ENCODE measurements at places on chromosomes 12 and 14.

DNA sequence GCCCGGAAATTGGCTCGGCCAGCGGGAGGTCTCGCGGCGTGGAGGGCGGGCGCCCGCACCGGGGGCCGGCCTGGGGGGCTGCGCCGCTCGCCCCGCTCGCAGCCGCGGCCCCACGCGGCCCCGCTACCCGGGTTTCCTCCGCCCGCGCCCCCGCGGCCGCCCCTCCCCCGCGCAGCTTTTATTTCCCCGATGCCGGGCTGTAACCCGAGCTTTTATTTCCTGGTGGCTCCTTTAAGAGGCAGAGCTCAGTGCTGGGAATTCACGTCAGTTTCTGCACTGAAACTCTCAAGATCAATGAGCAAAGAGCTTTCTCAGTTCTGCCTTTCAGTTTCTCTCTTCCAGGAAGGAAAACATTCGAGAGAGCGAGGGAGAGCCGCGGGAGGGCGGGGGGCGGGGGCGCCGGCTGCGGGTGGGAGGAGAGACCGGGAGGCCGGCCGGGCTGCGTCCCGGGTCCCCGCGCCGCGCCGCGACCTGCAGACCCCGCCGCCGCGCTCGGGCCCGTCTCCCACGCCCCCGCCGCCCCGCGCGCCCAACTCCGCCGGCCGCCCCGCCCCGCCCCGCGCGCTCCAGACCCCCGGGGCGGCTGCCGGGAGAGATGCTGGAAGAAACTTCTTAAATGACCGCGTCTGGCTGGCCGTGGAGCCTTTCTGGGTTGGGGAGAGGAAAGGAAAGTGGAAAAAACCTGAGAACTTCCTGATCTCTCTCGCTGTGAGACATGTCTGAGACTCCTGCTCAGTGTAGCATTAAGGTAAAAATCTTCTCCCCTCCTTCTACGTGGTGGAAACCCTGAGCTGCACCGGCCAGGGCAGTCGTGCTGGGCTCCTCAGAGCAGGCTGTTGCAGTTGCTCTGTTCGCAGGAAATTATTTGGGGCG, at the start of gene ETV6:
TSS of gene ETV6 (plus strand) at position 262 of the 873 bp plus-strand sequence. CDS start at position 716, 454 bp downstream.
- peak; percentile 81 for DNase-seq

GRCh38 chr12:94267921-94268471, 119.6 kb downstream of the PLXNC1 start:
- DNase-seq: no peak

- DNase-seq: peak; percentile 61
These were observed 6.0 kb downstream of the GAPDH start for GRCh38 chr12:6540181-6540877.

DNA sequence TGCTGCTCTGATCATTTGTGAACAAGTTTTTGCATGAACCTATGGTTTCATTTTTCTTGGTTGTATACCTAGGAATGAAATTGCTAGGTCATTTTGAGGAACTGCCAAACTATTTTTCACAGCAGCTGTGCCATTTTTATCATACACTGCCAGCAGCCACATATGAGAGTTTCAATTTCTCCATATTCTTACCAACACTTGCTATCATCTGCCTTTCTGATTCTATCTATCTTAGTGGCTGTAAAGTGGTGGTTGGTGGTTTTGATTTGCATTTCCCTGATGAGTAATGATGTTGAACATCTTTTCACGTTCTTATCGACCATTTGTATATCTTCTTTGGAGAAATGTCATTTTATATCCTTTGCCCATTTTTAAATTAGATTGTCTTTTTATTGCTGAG, 146.1 kb downstream of the C12orf75 start:
- no peak for DNase-seq

- DNase-seq: peak; percentile 88
These were observed 2.0 kb upstream of the GAPDH start for GRCh38 chr12:6532051-6532926.

GRCh38 chr14:101064121-101064661, 160.7 kb upstream of the RTL1 start:
- no peak for DNase-seq

GRCh38 chr12:66103016-66103913, 27.3 kb downstream of the LLPH start:
- no peak for DNase-seq

- no peak for DNase-seq
These were observed 28.7 kb upstream of the SOS2 start for GRCh38 chr14:50260072-50260471.

- no peak for DNase-seq
These were observed 94.7 kb upstream of the SLC38A4 start for GRCh38 chr12:46920499-46920898.

- no peak for DNase-seq
These were observed 731.9 kb downstream of the NRXN3 start for GRCh38 chr14:78902010-78902623.

GRCh38 chr14:90791486-90791885, 24.7 kb downstream of the TTC7B start:
- no peak for DNase-seq

- DNase-seq: no peak
These were observed 4.9 kb upstream of the DIABLO start for GRCh38 chr12:122230798-122231197.

- DNase-seq: peak; percentile 81
These were observed 44.4 kb upstream of the PNMA1 start for GRCh38 chr14:73758392-73759182.

DNA sequence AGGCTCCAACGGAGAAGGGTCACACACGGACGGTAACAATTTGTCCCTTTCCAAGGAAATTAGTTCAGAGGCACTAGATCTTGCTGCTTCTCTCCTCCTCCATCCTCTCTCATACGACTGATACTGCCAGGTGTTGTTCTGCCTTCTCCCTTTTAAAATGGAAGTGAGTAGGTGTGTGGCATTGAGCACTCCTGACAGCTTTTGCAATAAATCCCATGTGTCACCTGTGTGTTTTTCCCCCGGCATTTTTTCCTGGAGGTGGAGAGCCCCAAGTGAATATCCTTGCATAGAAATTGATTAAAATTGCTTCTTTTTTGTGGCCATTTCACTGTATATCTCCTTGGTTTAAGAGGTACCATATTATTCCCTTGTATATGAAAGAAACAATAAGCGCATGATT, 26.2 kb upstream of the AKAP5 start:
- DNase-seq: no peak

- DNase-seq: no peak
These were observed at the start of gene NTS for GRCh38 chr12:85874031-85874461. Gene NTS (plus strand): TSS chr12:85874295. CDS start chr12:85874404, 109 bp downstream.

DNA sequence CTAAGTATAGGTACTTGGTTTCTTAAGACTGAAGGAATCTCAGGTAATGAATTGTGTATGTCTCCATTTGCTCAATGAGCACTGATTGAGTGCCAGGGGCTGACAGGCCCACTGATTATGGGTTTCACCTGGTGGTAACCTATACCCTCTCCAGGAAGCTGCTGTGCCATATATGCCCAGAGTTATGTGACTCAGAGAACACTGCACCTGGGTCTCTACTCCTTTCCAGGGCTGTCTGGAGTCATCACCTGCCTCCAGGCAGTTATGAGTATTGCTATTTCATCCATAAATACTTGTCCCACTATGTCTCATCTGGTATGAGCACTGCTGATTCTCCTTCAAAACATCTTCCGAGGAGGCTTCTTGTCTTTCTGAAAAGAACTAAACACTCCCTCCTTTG, 692.9 kb downstream of the BCL11B start:
- no peak for DNase-seq

DNA sequence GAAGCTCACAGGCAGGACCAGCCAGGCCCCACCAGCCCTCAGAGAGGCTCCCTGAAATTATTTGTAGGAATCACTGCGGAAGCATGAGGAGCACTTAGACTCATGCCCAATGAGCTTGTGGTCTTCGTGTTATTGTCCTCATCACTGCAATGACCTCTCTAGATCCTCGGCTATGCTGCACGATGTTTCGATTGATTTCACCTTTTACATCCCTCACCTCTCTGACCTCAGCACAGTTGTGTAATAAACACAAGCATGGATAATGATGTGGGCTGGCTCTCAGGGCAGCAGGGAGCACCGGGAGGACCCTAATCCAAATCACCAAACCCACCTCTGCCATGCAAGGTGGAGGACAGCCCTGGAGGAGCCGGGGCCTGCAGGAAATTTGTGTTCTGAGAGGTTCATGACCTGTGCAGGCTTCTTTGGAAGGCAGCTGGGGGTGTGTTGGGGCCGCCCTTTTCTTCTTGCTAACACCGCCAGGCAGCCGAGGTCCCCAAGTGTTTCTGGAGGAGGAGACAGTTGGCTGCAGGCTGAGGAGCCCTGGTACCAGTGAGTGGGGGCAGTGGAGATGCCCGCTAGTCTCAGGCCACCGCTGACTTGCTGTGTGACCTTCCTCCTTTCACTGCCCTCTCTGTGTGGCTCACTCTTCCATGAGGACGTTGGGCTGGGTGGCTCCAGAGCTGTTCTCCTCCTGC, 29.5 kb upstream of the EML1 start:
- no peak for DNase-seq

GRCh38 chr14:100864206-100864605, 38.3 kb downstream of the MEG3 start:
- DNase-seq: no peak

DNA sequence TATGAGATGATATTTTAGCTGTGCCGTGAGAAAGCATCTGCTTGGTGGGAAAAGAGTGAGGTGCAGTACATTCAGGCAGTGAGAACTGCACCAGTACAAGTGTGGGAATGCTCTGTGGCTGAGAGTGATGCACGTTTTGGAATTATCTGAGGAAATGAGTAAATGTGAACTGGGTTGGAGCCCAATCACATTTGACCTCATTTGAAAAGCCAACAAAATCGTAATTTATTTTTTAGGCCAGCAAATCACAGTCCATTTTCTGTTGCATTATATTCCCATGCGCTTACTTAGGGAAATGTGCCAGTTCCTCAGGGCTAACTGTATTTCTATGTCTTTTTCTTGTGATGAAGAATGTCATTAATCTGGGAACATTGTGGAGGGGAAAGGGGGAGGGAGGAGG, 77.3 kb downstream of the SNAPC1 start:
- DNase-seq: no peak

DNA sequence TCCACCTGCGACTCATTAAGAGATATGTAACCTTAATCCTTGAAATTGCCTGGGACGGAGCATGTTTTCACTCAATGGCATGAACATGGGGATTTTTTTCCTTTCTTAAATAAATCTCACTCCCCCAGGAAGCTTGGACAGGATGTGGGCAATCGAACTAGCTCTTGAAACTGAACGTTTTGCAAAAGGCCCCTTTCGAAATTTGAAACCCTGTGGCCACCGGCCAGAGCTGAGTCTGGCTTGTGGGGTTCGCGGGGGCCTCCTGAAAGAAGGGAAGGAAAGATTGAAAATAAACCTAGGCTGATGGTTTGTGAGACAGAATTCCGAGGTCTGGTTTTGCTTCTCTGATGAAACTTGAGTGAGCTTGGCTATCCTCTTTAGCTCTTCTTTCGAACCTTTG, 101.4 kb upstream of the RTL1 start:
- no peak for DNase-seq

DNA sequence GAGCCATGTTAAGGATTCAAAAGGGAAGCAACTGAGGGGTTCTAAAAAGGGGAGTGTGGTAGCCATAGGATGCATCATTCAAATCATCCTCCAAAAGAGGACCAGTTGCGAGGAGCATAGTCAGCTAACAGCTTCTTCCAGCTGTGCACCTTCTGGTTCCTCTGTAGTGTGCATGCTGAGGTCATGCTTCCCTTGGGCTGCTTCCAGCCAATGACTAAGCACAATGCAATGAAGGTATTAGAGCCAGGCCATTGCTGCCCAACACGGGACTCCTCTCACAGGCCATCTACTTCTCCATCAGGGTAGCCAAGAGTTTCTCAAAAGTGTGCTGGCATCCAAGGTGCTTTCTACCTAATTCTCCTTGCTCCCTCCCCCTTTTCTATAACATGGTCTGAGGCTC, 69.2 kb upstream of the ARID2 start:
- DNase-seq: no peak

DNA sequence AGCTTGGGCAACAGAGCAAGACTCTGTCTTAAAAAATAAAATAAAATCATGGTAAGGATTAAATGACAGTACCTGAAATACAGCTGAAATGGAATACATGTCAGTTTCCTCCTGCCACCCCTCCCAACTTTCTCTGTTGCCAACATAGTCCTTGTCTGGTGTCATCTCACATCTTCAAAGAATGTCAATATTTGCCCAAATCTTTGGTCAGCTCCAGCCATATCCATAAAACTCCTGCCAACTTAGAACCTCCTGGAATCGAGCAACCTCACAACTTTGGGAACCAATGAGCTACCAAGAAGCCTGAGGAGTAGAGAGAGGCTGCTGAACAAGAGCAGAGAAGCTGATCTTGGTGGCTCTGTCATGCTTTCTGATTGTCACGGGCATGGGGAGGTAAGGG, 10.8 kb upstream of the LRRC10 start:
- DNase-seq: no peak

GRCh38 chr14:73788317-73788598, 63.4 kb upstream of the PTGR2 start:
- DNase-seq: no peak

DNA sequence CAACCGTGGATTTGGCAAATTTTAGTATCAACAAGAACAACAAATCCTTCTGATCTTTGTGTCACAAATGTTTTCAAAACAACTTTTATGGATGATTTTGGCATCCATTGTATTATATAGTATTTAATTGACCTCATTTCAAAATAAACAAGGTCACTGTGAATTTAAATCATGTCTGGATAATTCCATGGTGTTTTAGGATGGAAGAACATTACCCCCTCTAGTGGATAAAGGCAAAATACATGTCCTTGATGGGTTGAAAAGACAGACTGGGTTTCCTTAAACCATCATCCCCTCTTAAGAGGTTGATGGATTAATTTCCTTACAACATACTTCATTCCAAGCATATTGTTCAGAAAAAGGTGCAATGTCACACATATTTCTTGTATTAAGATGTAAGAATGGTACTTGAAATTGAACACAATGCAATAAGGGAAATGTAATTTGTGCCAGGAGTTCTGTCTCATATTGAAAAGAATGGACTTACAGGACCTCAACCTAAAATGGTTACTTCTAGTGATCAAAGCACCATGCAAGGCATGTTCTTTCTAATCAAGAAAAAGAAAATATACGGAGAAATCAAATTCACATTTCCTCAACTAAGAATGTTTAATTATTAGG, 352.0 kb downstream of the BCAT1 start:
- DNase-seq: no peak

DNA sequence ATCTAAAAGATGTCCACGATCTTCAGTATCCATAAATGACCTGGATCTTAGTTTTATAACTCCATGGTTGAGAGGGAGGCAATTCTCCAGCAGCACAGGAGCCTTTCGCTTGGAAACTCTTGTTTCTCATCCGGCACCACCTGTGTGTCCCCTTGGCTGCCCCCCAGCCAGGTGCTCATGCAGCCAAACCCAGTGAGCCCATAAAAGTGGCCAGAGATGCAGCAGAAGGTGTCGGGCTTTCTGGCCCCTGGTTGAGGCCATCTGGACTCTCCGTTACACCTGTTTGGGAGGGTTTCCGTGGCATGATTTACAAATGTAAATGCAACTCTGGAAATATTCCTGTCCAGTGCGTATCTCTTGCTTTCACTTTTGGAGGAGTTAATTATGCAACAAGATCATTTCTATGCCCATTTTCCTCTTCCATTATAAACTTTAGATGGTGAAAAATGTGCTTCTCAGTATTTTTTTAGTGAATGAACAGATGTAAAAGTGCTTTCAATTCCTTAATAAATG, 291.1 kb downstream of the DIO2 start:
- no peak for DNase-seq

- peak; percentile 97 for DNase-seq
These were observed at the start of gene CGRRF1 for GRCh38 chr14:54509546-54510501. Gene CGRRF1 (plus strand): TSS chr14:54509906. CDS start chr14:54509960, 54 bp downstream.

- DNase-seq: no peak
These were observed 66.7 kb downstream of the PDE3A start for GRCh38 chr12:20434996-20435395.

- DNase-seq: no peak
These were observed 151.6 kb upstream of the ARID2 start for GRCh38 chr12:45577844-45578399.

GRCh38 chr12:46222636-46223035, 46.2 kb downstream of the SLC38A1 start:
- no peak for DNase-seq

Data from stimulated activated effector memory CD8-positive, alpha-beta T cell treated with anti-CD3 and anti-CD28 coated beads, Interleukin-12 subunit alpha, Interleukin-12 subunit beta, amount 100 ng/mL, for 72 hours (primary cell).